ENCODE measurements at places on chromosomes 2 and 18.

DNA sequence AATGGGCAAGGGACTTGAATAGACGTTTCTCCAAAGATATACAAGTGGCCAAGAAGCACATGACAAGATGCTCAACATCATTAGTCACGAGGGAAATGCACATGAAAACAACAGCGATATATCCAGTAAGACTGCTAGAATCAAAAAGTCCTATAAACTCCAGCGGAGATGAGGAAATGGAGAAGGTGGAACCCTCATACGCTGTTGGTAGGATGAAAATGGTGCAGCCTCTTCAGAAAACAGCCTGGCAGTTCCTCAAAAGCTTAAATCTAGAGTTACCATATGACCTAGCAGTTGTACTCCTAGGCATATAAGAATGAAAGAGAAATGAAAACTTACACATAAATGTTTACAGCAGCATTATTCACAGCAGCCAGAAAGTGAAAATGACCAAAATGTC, 48.1 kb downstream of the HPCAL1 start:
- peak; percentile 21 for DNase-seq
- H3K36me3 ChIP-seq: no peaks in the 10 kb centered on the region
- H3K4me3 ChIP-seq: no peak overlapping the region
- H3K27ac ChIP-seq: no peak overlapping the region
- H3K27me3 ChIP-seq: no peaks in the 10 kb centered on the region
- peaks cover 13% of the 10 kb centered on the region for H3K4me1 ChIP-seq

DNA sequence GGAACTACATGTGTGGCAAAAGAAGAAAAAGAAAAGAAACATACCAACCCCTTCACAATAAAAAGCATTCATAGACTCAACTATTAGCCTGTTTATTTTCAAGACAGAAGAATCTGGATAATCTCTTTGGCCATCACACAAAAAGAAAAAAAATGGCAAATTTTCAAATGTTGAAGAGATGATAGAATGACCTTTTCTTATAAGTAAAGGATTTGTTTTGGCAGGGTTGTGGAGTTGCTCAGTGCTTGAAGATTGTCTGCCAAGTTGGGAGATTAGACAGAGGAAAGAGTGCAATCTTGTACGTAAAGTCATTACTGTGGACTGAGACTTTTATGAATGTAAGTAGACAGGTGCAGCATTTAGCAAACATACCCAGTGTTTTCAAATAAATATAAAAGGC, 18.5 kb upstream of the FAM171B start:
- H3K36me3 ChIP-seq: peaks cover 25% of the 10 kb centered on the region
- H3K4me1 ChIP-seq: no peaks in the 10 kb centered on the region
- no peak overlapping the region for H3K4me3 ChIP-seq
- H3K27ac ChIP-seq: no peak overlapping the region
- DNase-seq: no peak

DNA sequence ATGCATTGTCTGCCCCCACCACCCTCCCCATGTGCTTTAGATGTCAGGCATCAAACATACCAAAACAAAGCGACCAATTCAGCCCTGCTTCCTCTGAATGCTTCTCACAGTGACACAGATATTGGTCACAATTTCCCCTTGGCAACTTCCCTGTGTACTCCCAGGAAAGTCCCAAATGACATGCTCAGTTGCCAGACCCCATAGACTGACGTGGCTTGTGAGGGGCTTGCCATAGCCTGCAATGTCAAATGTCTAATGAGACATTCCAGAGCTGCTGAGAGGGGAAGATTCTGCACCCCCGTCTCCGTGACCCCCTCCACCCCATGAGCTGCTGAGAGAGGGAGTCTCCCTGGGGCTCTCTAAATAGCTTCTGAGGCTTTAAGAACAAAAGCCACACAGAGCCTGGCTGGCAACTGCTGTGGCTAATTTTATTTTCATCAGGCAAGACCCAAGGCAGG, 47.3 kb downstream of the RFTN2 start:
- H3K4me3 ChIP-seq: peak overlapping the region; percentile 50
- no peak overlapping the region for H3K27ac ChIP-seq
- no peaks in the 10 kb centered on the region for H3K27me3 ChIP-seq
- no peaks in the 10 kb centered on the region for H3K36me3 ChIP-seq

GRCh38 chr2:196249860-196250259, 78.5 kb upstream of the STK17B start:
- DNase-seq: peak; percentile 48
- H3K4me1 ChIP-seq: peaks cover 2% of the 10 kb centered on the region
- no peaks in the 10 kb centered on the region for H3K36me3 ChIP-seq
- H3K27ac ChIP-seq: no peak overlapping the region
- H3K4me3 ChIP-seq: no peak overlapping the region

- H3K27me3 ChIP-seq: no peaks in the 10 kb centered on the region
- no peak overlapping the region for H3K27ac ChIP-seq
- H3K4me3 ChIP-seq: no peak overlapping the region
Observed at GRCh38 chr2:64692401-64692800, 38.7 kb upstream of the SERTAD2 start.

DNA sequence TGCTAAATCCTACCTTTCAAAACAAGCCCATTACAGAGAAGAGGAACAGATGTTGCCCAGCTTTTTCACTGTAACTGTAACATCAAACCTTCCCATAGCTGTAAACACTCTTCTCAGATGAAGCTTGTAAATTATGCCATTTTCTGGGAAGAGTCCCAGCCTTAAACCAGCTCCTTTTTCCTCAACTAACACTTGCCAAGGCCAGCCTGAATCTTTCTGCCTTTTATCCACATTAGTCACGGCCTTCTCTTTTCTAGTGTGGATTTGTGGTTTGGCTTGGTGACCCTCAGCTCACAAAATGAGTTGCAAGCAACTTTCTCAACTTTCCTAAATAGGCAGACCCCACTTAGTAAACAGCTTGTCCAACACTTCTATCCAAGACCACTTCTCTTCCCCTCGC, 90.2 kb downstream of the CABLES1 start:
- H3K36me3 ChIP-seq: peaks cover 22% of the 10 kb centered on the region
- H3K27me3 ChIP-seq: no peaks in the 10 kb centered on the region
- peaks cover 14% of the 10 kb centered on the region for H3K4me1 ChIP-seq
- no peak overlapping the region for H3K4me3 ChIP-seq

DNA sequence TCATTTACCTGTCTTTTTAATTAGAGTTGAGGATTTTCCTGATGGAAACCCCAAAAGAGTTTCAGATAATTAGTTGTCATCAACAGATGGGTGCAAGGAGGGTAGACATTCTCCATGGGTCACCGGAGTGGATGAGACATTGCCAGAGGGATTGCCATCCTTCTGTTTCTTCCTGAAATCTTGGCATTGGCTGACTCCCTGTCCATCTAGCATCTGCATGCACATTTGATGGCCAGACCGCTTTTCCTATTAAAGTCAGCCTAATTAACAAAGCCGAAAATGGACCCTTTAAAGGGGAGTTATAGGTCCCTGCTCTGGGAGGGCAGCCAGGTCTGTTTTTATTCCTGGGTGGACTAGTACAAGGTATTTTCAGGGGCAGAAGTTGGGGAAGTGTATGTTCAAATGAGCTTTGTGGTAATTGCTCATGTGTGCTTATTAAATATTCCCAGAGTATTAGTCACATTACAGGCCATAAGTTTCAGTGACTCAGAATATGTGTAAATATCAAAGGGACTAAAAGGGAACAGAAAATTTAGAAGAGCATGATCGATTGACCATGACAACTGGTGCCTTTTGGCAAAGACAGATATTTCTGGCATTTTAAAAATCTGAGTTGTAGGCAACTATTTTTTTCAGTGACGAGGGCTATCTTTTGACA, 209.8 kb downstream of the PHLPP1 start:
- no peaks in the 10 kb centered on the region for H3K4me1 ChIP-seq
- H3K4me3 ChIP-seq: no peak overlapping the region
- H3K27me3 ChIP-seq: no peaks in the 10 kb centered on the region
- peaks cover 8% of the 10 kb centered on the region for H3K36me3 ChIP-seq
- H3K27ac ChIP-seq: no peak overlapping the region
- DNase-seq: no peak

DNA sequence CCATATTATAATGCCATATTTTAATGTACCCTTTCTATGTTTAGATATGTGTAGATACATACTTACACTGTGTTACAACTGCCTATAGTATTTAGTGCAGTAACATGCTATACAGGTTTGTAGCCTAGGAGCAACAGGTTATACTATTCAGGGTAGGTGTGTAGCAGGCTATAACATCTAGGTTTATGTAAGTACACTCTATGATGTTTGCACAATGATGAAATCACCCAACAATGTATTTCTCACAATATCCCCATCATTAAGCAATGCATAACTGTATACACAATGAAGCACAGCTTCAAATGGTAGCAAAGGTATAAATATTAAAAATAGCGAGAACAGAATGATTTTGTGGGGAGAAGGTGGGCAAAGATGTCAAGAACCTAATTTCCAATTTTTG, 117.8 kb downstream of the DYM start:
- no peak overlapping the region for H3K27ac ChIP-seq
- no peak for DNase-seq
- H3K27me3 ChIP-seq: no peaks in the 10 kb centered on the region
- no peak overlapping the region for H3K4me3 ChIP-seq
- no peaks in the 10 kb centered on the region for H3K36me3 ChIP-seq

GRCh38 chr18:69617408-69617807, 216.7 kb downstream of the DOK6 start:
- no peak for DNase-seq
- no peaks in the 10 kb centered on the region for H3K36me3 ChIP-seq
- H3K4me3 ChIP-seq: no peak overlapping the region
- H3K27ac ChIP-seq: no peak overlapping the region
- H3K4me1 ChIP-seq: no peaks in the 10 kb centered on the region

DNA sequence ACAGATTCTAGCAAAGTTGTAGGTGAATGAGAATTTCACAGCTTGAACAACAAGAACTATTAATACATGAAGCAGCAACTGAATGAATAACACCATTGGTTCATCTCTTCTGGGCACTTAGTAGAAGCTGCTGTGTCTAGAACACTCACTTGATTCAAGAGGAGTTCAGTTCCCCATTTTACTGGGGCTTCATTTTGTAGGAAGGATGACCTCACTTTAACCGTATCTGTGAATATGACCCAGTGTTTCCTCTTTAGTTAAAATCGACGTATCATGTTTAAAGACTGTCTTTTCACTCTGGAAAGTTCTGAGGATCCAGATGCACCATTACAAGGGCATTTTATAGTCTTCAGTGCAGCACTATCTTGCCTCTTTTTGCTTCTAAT, 47.8 kb downstream of the LRRTM1 start:
- no peaks in the 10 kb centered on the region for H3K36me3 ChIP-seq
- no peak overlapping the region for H3K27ac ChIP-seq
- H3K27me3 ChIP-seq: no peaks in the 10 kb centered on the region
- no peak for DNase-seq
- H3K4me3 ChIP-seq: no peak overlapping the region

GRCh38 chr18:48545757-48546321, 7.0 kb downstream of the CTIF start:
- H3K36me3 ChIP-seq: no peaks in the 10 kb centered on the region
- DNase-seq: peak; percentile 85
- H3K27me3 ChIP-seq: no peaks in the 10 kb centered on the region
- no peak overlapping the region for H3K4me3 ChIP-seq
- H3K4me1 ChIP-seq: peaks cover 55% of the 10 kb centered on the region

DNA sequence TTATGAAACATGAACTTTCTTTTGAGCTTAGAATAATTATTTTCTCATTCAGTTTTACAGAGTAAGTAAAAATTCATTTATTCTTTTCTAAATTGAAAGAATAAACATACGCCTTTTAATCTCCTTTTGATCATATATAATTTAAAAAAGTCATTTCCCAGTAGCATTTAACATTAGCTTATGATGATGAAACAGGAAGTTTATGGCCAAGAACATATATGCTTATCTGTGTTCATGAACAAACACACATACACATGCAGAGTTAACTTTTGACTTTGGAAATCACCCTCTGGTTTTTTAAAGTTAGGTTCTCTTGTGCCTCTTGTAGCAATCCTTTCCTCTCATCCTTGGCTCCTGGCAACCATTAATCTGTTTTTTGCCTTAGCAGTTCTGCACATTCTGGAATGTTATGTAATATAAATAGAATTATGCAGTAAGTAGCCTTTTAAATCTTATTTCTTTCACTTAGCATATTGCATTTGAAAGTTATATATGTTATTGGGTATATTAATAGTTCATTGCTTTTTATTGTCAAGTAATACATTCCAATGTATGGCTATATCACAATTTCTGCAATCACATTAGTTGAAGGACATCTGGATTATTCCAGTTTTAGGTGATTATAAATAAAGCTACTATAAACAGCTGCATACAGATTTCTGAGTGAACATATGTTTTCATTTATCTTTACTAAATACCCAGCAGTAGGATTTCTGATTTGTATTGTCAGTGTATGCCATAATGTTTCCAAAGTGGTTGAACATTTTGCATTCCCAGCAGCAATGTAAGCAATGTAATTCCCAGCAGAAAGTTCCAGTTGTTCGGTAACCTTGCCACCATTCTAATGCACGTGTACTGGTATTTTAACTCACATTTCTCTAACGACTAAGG, 210.3 kb downstream of the ZRANB3 start:
- H3K27ac ChIP-seq: no peak overlapping the region
- no peaks in the 10 kb centered on the region for H3K4me1 ChIP-seq
- no peak for DNase-seq

DNA sequence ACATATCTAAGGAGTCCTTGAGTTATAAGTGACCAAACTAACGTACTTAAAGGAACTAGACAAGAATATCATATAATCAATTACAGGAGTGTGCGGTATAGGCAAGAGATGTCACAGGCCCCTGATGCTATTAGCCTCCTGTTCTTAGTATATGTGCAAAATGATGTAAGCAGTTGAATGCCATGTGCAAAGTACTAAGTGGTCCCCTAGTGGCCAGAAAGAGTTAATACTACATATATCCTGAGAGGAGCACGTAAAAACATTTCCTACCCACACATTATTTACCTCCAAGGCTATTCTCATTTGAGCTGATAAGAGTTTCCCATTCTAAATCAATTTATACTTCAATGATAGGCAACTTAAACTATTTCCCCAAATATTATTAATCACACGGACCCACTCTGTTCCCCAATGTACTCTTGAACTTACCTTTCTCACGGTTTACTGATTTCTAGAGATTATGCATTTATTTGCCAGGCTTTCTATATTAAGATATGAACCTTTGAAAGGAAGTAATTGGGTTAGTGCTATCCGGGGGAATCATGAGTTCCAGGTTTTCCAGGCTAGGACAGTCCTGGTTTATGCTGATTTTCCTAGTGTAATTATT, 158.0 kb upstream of the KLHL14 start:
- no peaks in the 10 kb centered on the region for H3K36me3 ChIP-seq
- no peaks in the 10 kb centered on the region for H3K27me3 ChIP-seq
- no peak overlapping the region for H3K4me3 ChIP-seq
- no peak overlapping the region for H3K27ac ChIP-seq
- DNase-seq: peak; percentile 41

- H3K27ac ChIP-seq: no peak overlapping the region
- H3K36me3 ChIP-seq: no peaks in the 10 kb centered on the region
- H3K27me3 ChIP-seq: no peaks in the 10 kb centered on the region
- H3K4me1 ChIP-seq: peaks cover 2% of the 10 kb centered on the region
- DNase-seq: no peak
Observed at GRCh38 chr2:221312634-221313033, 259.5 kb downstream of the EPHA4 start.

GRCh38 chr2:27830656-27831055, 59.1 kb downstream of the MRPL33 start:
- no peak overlapping the region for H3K4me3 ChIP-seq
- peaks cover 4% of the 10 kb centered on the region for H3K4me1 ChIP-seq
- no peaks in the 10 kb centered on the region for H3K27me3 ChIP-seq
- no peaks in the 10 kb centered on the region for H3K36me3 ChIP-seq

GRCh38 chr2:211836409-211836808, 702.2 kb downstream of the ERBB4 start:
- H3K27me3 ChIP-seq: no peaks in the 10 kb centered on the region
- H3K36me3 ChIP-seq: no peaks in the 10 kb centered on the region
- peaks cover 1% of the 10 kb centered on the region for H3K4me1 ChIP-seq
- DNase-seq: no peak
- no peak overlapping the region for H3K27ac ChIP-seq

- no peaks in the 10 kb centered on the region for H3K36me3 ChIP-seq
- H3K27me3 ChIP-seq: no peaks in the 10 kb centered on the region
- no peak overlapping the region for H3K4me3 ChIP-seq
Observed at GRCh38 chr2:223722226-223722625, 115.2 kb downstream of the AP1S3 start.

Measured in mesenchymal stem cell (in vitro differentiated cells and primary cell).